ENCODE measurements at places on chromosomes 5 and 9.

DNA sequence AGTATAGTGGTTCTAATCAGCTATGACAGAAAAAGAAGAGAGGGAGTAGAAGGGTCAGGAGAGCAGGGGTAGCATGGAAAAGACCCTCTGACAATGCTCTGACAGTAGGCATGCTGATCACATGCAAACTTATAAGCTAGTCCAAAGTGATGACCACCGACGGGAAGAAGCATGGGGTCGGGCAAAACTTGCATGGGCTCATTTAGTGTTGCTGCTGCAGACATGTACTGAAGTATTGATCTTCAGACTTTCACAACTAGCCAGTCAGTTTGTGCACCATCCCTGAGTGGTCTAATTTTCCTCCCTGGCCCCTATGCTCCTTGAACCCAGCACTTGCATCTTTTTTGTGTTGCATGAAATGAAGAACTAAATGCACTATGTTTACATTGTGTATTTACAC is 225.4 kb downstream of the SYK start:
- no peak for DNase-seq

- peak; percentile 25 for DNase-seq
Measured at GRCh38 chr5:127867022-127867783, 164.0 kb downstream of the CCDC192 start.

DNA sequence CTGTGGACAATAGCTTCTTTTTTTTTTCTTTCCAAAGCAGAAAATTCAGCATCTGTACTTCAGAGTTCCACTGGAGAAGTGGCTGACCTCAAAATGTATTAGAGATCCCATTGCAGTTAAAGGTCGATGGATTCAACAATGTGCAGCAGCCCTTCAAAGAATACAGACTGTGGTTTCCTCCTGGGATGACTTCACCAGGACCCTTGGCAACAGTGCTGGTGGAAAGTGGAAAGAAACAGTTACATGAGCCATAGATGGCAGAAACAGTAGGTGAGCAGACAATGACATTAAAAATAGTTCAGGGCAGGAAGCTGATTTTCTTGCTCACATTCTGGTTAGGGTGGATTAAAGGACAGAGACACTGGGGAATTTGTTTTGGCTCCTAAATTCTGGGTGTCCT is 62.4 kb downstream of the SLC28A3 start:
- DNase-seq = no peak

- peak; percentile 9 for DNase-seq
Measured at GRCh38 chr5:14445576-14446290, 135.9 kb upstream of the OTULINL start.

DNA sequence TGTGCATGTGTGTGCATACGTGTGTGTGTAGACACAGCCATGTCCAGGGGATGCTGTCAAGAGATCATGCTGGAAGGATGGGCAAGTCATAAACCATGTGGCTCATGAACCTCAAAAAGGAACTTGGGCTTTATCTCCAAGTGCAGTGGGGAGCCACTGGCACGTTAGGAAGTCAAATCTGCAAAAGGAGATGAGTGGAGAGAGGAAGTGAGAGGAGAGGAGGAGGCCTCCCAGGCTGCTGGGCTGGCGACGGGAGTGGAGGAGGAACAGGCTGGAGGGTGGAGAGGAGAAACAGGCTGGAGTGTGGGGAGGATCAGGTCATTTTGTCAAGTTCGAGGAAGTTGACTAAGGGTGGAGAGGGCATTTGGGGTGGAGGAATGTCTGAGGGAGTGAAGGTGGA is 29.2 kb upstream of the TIFAB start:
- DNase-seq = peak; percentile 72

All from common myeloid progenitor, CD34-positive (primary cell).